ENCODE measurements at places on chromosomes 6 and 20.

DNA sequence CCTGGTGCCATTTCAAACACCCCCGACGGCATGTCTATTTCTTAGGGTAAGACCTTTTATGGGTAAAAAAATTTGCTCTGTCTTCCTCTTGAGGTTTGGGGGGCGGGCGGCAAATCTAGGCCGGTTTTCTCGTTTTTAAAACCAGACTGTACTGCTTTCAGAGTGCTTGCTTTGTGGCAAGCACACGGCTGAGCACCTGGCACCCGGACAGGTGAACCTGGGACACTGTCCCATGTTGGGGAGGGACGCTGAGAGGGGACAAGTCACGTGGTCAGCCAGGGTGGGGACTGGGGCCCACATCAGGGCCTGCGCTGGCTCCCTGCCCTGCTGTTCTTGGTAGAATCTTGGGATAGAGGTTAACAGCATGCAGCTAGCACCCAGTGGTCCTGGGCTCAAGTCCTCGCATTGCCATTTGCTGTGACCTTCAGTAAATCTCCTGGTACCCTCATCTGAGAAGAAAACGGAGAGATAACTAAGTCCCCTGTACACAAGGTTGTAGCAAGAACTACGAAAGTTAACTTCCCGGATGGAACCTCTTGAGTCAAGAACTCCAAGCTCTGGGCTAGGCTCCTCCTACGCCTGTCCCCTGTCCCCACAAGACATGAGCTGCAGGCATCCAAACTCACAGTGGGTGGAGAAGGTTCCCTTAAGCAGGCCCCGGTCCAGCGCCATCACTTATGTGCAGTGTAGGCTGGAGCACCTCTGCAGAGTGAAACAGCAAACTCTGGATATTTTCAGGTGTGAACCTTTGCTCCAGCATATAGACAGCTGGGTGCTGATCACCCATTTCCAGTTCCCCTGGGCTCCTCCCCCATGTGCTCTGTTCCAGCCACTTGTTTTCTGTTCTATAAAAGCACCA, 41.7 kb downstream of the PMEPA1 start:
- no peak for DNase-seq

GRCh38 chr20:11712639-11713160, 205.0 kb upstream of the BTBD3 start:
- no peak for DNase-seq

DNA sequence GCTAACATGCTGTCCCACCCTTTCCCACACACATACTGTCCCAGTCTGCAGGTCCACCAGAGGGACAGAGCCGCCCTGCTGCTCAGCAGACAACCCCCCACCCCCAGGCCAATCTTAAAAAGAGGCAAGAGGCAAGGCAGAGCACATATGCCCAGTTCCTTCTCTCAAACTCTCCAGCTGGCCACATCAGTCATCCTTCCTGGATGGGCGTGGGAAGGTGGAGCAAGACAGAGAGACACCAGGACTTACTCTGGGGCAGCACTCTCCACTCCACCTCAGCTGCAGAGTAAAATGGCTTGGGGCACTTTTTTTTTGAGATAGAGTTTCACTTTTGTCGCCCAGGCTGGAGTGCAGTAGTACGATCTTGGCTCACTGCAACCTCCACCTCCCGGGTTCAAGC, 10.8 kb downstream of the MOCS3 start:
- DNase-seq, result no peak

- no peak for DNase-seq
Measured at GRCh38 chr6:164401871-164402270, 907.5 kb downstream of the C6orf118 start.

DNA sequence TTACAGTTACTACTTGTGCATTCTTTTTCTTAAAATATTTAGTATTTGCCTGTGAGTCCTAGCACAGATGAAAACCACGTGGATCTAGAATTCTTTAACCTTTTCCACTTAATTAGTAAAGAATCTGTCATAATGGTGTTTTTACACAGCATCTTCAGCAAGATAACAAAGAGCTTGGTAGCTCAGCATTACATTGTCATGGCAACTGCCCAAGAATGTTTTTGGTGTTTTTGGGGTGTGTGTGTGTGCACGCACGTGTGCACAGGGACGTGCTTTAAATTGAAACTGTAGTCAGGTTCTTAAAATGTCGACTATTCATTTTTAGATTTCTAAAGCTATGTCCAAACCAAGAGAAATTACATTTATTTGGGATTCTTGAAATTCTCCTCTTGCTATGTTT, 108.0 kb downstream of the FIG4 start:
- peak; percentile 25 for DNase-seq

GRCh38 chr6:34969662-34970265, 80.7 kb downstream of the ANKS1A start:
- DNase-seq, result no peak

DNA sequence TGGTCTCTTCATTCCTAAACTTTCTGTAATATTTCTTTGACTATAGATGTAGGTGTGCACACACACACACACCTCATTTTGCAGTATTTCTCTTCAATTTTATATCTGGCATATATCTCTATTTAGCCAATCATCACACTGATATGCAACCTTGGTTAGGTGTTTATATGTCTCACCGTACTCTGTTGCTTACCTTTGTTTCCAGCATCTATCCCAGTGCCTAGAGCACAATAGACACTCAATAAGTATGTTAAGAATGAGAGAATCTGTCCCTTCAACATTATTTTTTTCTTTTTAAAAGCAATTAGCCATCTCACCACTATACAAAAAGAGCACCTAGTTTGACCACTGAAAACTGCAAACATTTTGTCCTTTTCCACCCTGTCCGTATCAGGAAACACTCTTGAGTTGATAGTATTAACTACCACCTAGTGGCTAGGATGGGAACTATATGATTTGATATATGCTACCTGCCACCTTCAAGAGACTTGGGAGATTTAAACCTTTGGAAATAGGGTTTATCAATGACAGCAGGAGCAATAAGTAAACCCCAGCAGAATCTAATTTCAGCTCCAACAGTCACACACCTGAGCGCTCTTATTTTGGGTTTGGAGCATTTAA, 48.7 kb upstream of the RSPO3 start:
- peak; percentile 3 for DNase-seq

DNA sequence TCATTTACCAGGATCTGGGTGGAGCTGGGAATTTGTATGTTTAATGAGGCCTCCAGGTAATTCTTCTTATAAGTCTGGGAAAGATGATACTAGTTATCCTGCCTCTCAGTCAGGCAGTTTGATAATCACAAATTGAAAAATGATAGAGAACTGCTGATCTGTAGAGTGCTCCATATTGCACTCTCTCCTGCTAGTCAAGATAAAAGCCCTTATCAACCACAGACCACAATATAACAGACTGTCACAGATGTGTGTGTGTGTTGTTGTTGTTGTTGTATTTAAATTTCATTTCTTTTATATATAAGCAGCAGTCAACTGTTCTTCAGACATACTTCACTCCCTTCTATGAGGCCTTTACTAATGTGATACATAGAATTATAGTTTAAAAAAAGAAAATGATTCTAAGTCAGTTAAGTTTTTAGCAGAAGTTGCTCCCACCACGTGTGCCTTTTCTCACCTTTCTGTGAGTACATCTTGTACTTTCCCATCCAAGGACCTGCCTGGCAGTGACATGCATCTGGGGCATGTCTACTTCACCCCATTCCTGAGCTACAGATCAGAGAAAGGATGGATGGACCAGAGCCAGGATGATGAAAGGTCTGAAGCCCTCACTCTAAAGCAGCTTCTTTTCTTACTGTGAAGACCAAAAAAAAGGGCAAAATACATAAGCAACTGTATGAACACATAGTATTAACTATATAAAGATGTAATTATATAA, 29.8 kb downstream of the TENT5A start:
- DNase-seq, result no peak

DNA sequence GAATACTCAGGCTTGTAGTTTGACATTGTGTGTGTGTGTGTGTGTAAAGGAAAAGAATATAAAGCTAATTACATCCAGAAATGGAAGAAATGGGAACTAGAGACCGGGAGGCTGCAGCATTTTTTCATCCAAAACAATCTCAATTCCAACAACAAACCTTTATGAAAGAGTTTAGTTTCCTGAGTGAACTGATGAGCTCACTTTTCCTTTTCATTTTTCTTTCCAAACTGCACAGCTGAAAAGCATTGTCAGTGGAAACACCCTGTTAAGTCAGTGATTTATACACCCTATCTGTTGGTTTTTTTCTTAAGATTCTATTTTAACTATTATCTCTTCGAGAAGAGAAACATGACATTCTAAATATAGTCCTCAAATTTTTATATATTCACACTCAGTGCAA, 130.9 kb downstream of the RFPL4B start:
- no peak for DNase-seq

GRCh38 chr6:24749297-24749696, 25.4 kb upstream of the GMNN start:
- no peak for DNase-seq

DNA sequence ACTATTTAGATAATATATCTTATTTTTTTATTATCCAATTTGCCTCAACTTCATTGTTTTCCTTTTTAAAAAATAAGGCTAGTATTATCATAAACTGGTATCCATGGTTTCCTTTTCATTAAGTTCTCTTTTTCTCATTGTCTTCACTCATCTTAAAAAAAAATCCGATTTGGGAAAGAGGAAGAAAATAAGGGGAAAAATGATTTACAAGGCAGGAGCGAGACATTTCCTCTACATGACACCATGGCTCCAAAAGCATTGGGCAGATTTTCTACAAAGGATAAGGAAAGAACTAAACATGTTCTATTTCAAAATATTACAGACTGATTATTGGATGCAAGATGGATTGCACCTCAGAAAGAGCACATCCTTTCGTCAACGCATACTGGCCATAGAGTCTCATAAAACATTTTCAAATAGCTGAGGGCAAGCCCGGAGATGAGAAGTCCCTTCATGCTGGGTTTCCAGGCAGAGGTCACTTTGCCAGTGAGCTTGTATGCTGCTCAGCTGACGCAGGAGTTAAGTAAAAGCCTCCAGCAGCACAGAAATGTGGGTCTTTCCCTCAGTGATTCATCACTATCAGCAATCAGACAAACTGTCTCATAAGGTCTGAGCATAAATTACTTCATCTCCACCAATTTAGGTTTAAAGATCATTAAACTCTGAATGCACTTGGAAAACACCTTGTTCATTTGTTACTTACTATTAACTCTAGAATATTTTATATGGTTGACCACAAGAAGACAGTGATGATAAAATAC, 129.0 kb upstream of the TNFAIP3 start:
- no peak for DNase-seq

DNA sequence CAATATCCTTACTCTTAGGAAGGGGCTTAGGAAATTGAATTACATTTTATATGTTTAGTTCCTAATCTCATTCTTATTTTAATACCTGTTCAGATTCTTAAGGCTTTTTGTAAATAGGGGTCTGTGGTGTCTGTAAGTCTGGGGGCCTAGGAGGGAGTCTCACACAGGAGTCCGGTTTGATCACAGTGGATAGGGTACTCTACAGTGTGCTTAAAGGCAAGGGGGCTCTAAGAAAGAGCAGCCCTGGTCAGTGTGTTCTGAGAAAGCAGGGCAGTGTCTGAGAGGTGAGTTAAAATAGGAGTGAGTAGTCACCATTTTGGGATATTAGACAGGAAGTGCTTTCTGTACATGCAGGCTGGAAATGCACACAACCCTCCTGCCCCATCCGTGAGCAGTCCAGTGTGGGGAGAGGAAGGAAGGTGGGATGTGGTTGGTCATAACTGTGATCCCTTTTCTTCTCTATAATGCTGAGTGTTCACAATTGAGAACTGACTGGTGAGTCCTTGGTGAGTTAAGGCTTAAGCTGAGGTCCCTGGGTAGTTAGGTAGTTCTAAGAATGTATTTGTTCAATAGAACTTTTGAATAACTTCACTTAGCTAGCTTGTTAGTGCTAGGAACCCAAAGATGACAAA, 50.0 kb downstream of the CDKAL1 start:
- peak; percentile 69 for DNase-seq

- DNase-seq, result no peak
Measured at GRCh38 chr6:117494694-117495318, 12.3 kb downstream of the DCBLD1 start.

DNA sequence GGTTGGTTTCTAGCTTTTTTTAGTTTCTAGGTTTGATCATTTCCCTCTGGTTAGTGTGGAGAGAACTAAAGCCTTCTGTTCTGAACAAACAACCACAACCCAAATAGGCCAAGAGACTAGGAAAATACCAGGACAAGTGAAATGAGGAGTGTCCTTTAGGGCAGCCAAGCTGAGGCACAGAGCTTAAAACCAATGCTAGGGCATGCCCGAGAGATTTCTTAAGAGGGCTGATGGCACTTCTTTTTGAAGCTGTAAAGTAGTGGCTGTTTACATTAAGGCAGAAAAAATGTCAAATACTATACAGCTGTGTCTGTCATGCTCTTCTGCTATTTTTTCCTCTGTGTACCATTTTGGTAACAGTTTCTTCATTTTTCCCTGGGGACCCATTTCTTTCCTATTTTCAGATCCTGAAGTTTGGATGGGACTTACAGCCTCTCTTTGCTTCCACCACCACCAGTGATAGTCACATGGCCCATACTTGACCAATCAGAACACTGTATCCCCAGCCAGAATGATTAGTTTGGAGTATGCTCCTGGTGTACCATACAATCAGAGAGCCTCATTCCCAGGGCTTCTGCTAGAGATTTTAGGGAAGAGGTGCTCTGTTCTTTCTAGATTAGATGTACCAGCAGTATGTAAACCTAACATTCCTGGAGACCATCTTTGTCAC, 154.4 kb downstream of the BMP2 start:
- no peak for DNase-seq

GRCh38 chr6:79648328-79648727, 17.2 kb downstream of the SH3BGRL2 start:
- DNase-seq, result no peak

- DNase-seq, result no peak
Measured at GRCh38 chr6:56220078-56220477, 27.3 kb downstream of the COL21A1 start.

DNA sequence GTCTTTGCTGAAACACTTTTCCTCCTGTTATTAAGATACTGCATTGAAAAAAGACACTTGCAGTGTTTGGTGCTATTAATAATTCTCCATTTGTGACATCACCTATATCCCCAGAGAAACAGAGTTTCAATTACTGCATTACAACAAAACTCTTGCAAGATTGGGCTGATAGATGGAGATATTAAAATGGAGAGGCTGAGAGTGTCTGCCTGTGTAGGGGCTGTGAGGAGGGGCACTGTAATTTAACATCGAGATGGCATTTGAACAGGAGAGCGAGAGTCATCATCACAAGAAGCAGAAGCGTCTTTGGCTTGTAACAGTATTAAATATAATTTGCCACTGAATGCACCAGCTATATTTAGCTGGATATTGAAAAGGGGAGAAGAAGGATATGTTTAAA, 316.5 kb downstream of the CDH26 start:
- DNase-seq, result no peak

GRCh38 chr6:133683308-133683580, 205.7 kb upstream of the TCF21 start:
- no peak for DNase-seq

GRCh38 chr6:36836111-36837021, 2.9 kb downstream of the CPNE5 start:
- DNase-seq, result no peak

DNA sequence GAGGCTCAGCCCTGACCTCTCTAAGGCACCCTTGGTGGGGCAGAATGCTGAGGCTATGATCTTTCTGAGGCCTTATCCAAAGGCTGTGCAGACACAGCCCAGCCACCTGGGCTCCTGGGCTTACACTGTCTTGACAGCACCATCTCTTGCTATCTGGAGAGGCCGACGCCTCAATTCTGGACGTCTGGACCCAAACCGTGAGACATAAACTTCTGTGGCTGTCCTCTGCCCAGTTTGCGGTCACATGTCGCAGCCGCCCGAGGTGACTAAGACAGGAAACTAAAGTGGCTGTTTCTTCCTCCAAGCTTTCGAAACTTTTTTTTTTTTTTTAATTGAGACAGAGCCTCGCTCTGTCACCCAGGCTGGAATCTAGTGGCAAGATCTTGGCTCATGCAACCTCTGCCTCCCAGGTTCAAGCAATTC, 49.3 kb downstream of the PRR18 start:
- no peak for DNase-seq

All from NCI-H748 treated with DMSO at 0.1 percent for 48 hours (cell line).